Coronary artery (tissue), 2 donors: ENCODE measurements at places on chromosomes 7 and 10.

- DNase-seq, result no peak
Observed at GRCh38 chr10:96073722-96074121, 30.3 kb downstream of the CCNJ start.

DNA sequence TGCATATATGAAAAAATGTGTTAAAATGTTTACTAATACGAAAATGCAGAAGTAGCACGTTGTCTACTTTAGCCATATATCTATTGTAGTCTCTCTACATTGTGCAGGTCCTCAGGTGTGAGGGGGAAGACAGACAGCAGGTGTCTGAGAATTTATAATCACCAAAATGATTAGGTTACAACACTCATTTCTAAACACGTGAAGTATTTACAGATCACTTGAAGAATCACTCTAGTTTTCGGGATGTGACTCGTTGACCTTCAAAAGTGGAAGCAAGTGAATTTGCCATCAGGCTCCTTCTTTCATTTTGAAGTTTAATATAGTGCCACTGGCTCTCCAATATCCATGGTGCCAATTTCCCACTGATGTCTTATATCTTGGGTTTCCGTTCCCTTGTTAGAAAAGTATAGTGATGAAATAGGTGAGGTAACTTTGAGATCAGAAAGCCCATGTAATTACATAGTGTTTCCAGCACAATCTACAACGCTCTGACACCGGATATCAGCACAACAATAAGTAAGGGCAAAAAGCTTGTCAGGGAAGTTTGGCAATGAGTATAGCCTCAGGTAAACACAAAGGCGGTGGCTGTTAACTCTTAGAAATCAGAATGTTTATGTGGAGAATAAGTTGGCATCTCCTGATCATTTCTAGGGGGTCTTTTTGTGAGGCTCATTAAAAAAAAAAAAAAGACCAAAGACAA, 57.5 kb upstream of the SP4 start:
- DNase-seq, result no peak

DNA sequence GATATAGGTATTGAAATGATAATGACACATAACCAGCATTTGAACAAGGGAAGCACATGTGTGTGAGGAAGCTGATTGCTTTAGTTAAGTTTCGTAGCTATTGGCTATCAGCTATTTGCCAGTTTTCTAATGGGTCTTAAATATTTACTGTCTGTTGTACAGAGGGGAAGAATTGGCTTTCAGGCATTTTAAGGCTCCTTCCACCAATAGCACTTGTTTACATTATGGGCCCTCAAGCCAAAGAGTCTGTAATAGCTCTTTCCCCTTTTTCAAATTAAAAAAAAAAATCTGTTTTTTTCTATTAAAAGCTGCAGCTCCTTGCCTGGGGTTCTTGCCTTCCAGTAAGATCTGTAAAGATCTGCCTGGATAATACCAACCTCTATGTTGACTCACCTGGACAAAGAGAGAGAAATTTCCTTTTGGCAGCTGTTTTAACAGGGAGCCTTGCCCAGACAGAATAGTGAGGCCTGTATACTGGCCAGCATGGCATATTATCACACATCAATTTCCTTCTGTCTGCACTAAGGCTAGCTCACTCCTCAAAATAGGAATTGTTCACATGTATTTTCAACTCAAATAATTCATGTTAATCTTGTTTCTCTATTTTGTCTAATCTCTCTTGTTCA, 104.7 kb upstream of the LRGUK start:
- no peak for DNase-seq

GRCh38 chr7:139830782-139831501, 1.9 kb downstream of the TBXAS1 start:
- DNase-seq, result no peak

DNA sequence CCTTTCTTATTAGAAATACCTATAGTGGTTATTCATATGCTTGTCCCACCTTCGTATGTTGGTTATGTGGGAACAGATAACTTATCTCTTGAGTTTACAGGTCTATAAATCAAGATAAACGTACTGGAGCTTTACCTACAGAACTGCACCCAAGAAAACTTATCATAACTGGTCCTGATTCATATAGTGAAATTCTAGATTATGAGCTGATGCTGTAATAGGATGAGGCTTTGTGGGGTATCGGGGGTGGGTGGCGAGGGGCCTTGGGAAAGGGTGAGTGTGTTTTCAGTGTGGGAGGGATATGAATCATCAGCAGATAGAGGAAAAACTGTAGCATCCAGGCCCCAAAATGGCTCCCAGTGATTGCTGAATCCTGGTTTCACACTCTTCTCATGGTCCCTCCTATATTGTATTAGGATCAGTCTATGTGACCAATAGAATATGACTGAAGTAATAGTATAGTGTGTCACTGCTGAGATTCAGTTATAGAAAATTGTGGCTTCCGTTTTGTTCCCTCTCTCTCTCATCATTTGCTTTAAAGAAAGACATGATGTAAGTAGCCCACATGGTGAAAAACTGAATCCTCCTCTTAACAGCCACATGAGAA, 706.8 kb upstream of the LRRTM3 start:
- no peak for DNase-seq

GRCh38 chr7:86939197-86939814, 120.1 kb downstream of the ELAPOR2 start:
- DNase-seq, result no peak

DNA sequence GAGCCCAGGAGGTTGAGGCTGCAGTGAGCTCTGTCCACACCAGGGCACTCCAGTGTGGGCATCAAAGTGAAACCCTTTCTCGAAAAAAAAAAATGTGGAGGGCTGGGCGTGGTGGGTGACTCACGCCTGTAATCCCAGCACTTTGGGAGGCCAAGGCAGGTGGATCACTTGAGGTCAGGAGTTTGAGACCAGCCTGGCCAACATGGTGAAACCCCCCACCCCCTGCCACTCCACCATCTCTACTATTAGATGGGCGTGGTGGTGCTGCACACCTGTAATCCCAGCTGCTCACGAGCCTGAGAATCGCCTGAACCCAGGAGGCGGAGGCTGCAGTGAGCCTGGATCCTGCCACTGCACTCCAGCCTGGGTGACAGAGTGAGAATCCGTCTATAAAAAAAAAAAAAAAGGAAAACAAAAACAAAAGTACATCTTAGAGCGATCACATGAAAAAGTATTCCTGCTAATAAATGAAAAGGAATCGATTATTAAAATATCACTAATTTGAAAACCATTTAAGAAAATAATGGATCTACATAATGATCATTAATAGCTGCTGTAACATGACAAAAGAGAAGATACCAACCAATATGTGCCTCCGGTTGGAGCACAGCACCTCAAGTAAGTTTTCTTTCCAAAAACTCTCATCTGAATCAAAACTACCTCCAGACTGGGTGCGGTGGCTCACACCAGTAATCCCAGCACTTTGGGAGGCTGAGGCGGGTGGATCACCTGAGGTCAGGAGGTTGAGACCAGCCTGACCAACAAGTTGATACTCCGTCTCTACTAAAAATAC, 4.9 kb downstream of the HNRNPF start:
- no peak for DNase-seq

DNA sequence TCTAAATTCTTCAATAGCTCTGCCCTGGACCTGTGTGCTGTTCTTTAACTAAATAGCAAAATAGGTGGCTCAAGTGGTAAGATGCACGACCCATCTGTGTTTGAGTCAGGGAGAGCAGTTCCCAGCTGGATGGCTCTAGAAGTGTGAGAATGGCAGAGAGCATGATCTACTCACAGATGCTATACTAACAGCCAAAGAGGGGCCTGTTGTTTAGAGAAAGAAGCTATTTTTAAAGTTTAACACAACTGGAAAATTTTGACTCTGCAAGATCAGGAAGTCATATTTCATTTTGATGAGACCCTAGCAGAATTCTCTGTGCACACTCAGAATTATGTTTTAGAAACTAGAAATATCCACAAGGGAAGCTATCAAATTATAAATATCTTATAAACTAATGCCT, 87.4 kb upstream of the PIP4K2A start:
- no peak for DNase-seq

GRCh38 chr7:126079151-126079550, 1149.5 kb upstream of the POT1 start:
- DNase-seq, result no peak

DNA sequence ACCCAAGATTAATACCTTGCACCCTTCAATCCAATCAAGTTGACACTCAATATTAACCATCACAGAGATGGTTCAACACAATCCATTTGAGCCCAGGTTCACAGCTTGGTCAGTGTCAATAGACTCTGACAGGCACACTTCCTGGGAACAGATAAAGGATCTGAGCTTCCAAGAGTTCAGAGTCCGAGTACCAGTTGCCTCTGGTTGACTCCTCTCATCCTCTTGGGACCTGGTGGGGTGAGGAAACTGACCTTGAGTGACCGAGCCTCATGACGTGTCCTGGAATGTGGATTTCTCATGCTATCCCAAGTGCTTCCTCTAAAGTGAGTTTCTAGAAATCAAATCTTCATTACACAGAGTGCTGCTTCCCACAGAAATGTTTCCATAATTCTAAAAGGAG, 162.0 kb downstream of the CYP26A1 start:
- no peak for DNase-seq

DNA sequence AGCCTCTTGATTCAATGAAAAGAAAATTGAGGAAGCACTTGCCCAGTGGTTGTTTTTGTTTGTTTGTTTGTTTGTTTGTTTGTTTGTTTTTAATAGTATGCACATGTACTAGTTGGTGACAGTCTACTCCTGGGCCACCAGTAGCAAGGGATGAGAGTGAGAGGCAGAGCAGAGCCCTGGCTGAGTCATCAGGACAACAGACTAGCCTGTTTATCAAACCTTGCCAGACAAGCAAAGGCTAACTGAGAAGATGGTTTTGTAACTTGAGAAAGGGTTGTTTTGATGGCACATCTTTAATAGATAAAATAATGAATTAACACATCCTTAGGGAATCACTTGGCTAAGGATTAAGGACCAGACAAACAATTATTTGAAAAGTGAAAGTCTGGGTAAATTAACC, 78.1 kb downstream of the INHBA start:
- no peak for DNase-seq

- DNase-seq, result no peak
Observed at GRCh38 chr10:109922358-109922975, 844 bp downstream of the XPNPEP1 start.

DNA sequence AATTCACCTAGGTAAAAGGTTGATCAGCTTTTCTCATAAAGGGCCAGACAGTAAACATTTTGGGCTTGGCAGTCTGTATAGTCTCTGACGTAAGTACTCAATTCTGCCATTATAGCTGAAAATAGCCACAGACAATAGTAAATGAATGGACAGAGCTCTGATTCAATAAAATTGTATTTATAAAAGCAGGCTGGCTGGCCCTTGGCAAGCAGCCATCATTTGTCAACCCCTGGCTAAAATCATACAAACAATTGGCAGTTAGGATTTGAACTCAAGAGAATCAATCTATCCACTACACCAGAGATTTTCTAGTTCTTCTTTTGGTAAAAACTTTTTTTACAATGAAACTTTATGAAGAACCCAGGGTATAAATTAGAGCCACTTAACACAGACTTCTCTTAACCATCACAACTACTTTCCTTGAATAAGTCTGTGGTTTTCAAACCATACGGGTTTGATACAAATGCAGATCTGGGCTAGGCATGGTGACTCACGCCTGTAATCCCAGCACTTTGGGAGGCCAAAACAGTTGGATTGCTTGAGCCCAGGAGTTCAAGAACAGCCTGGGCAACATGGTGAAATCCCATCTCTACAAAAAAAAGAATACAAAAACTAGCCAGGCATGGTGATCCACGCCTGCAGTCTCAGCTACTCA, 124.5 kb downstream of the SLC16A9 start:
- no peak for DNase-seq

DNA sequence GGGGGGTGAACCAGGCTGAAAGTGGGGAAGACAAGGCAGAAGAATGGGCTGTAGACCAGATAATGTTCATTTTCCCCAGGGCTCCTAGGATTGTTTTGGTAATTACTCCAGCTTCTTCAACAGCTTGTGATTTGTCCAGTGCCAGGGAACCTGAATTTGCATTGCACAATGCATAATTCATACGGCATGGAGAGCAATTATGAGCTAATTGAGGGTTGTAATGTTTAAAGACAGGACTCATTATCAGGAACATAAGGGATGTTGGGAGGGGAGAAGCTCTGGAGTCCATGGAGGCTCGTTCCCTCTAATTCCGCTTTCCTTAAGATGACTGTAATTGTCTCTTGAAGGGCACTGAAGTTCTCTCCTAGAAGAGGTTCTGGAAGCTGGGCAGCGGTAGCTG, 405.0 kb upstream of the ZMIZ1 start:
- DNase-seq, result no peak

- DNase-seq, result peak; percentile 88
Observed at GRCh38 chr10:28280652-28281051, 22.2 kb downstream of the MPP7 start.

DNA sequence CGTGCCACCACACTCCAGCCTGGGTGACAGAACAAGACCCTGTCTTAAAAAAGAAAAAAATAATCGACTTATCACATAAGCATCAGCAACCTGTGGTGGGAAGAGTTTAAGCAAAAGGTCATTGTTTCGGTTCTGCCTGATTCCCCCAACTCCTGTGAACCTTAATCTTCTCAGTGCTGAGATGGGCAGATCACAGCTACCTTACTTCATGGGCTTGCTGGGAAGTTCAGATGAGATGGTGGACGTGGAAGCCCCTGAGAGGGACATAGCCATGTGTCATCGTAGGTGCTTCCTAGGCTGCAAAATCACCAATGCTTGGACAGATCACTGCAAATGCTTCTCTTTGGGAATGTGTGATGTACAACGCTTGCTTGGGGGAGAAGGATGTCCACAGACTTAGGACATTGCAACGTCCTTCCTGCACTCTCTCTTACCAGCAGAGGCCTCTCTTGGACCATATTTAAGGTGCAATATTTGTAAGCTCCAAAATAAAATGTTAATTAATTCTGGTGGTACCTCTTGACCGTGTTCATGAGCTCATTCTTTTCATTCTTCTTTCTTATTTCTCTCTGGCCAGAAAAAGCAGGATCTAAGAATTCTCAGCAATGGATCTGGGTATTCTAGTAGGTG, 8.6 kb downstream of the GJD4 start:
- no peak for DNase-seq

DNA sequence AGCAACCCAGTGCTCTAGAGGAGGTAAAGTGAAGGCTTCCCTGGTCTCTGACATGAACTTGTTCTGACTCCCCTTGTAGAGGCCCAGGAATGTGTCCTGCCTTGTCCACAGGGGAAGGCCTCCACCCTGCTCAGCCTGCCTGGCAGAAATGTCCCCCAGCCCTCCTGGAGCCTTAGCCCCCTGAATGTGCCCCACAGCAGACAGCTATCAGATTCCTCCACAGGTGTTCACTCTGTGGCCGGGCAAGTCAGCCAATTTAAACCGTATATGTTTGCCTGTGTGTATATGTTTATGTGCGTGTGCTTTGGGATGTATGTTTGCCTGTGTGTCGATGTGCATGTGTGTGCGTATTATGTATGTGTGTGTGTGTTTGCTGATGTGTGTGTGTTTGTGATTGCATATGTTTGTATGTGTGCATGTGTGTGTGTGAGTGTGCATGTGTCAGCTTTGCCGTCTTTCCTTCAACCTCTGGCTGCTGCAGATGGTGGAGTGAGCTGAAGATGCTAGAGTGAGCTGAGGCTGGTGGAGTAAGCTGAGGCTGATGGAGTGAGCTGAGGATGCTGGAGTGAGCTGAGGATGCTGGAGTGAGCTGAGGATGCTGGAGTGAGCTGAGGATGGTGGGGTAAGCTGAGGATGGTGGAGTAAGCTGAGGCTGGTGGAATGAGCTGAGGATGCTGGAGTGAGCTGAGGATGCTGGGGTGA, 68.9 kb upstream of the ANTXRL start:
- no peak for DNase-seq
